ENCODE measurements at places on chromosomes 1 and 21.

GRCh38 chr1:59688976-59689375 is 125.8 kb upstream of the HOOK1 start:
- no peak for DNase-seq

DNA sequence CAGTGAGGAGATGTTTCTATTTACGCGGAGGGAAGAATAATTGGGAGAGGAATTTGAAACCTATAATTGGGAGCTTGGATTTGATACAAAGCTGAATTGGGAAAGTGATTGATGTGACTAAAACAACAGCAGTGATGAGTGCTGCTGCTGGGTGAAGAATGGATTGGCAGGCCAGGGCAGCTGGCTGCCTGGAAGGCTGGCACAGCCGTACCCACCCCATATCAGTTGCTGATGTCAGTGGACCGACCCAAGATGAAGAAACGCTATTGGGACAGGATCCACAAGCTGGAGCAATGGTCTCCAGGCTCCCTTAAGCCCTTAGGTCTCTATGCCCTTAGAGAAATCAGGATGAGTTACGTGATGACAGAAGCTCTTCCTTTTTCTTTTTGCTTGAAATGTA is 47.4 kb downstream of the GRIK1 start:
- DNase-seq: no peak

GRCh38 chr1:232263452-232263851 is 366.5 kb downstream of the SIPA1L2 start:
- DNase-seq: no peak

DNA sequence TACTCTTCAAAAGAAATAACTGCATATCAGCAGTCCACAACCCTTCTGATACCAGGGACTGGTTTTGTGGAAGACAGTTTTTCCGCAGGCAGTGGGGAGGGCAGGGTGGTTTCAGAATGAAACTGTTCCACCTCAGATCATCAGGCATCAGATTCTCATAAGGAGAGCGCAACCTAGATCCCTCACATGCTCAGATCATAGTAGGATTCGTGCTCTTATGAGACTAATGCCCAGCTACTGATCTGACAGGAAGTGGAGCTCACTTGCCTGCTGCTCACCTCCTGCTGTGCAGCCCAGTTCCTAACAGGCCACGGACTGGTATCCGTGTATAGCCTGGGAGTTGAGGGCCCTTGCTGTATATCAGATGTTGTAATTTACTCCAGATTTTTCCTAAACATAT is 11.5 kb downstream of the RO60 start:
- no peak for DNase-seq

GRCh38 chr1:166947398-166948043 is 27.8 kb downstream of the ILDR2 start:
- DNase-seq: peak; percentile 87

GRCh38 chr1:56227401-56227800 is 352.0 kb downstream of the PLPP3 start:
- no peak for DNase-seq

GRCh38 chr1:70008660-70009059 is 196.7 kb downstream of the LRRC40 start:
- DNase-seq: no peak

GRCh38 chr1:24149866-24150233 is 6.9 kb upstream of the IL22RA1 start:
- DNase-seq: peak; percentile 84

DNA sequence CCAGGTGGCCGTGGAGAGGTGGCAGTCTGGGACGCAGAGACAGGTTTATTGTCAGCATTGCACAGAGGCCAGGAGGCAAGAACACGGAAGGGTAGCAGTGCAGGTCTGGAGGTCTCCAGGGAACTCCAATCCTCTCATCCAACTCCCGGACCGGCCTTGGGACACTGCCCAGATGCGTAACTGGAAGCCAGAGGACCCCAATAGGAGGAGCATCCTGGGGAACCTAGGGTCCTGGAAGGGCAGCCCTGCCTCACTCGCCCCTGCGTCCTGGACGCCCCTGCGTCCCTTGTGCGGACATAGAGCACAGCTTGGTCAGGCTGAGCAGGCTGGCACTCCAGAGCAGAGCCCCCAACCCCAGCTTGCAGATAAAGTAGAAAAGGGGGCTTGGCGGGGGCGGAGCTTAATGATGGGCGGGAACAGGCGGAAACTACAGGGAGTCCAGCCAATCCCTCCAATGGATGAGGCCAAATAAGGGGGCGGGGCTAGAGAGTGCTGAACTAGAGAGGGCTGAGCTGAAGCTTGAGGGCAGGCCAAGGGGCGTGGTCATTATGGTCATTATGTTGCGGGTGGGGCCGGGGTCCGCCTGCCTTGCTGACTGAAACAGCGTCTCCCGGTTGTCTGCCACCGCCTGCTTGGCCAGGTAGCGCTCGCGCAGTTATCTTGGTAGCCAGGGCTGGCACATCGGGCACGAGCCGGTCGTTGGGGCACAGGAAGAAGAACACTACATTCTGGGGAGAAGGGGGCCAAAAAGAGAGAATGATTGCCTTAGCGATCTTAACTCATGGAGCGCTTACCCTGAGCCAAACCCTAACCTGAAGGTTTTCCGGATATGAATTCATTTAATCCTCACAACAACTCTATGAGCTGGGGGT is 3.7 kb upstream of the ARHGEF19 start:
- peak; percentile 67 for DNase-seq

DNA sequence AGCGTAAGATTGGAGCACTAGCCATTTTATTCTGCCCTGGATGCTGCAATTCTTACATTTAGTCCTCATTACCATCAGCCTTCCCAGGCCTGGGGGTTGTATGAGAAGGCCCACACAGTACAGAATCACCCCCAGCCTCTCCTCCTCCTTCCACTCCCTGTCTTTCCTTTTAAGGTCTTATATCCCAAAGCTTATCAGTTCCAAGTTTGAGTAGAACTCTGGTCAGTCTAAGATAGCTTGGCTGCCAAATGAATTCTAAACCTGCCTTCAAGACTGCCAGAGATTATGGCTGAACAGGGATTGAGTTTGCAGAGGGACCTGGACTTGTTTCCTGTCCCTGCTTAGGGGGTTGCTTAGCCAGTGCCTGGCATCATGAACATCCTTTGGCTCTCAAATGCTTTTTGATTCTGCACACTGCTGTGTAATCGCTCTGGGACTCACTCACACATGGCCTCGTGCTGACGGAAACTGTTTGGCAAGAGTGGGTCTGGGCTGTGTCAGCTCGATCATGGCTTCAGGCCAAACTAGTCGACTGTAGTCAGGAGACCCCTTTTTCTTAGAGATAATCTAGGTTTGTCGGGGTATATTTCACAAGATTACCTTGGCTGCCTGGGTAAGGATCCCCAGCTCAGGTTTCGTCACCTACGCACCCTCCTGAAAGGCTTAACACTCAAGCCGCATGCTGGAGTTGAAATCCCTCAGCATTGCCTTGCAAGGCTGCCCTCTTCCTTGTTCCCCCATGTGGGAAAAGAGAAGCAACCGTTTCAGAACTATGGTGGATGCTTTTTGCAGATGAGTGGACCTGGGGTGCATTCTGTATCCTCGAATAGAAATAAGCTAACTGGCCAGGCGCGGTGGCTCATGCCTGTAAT is 252.6 kb downstream of the NFIA start:
- no peak for DNase-seq

DNA sequence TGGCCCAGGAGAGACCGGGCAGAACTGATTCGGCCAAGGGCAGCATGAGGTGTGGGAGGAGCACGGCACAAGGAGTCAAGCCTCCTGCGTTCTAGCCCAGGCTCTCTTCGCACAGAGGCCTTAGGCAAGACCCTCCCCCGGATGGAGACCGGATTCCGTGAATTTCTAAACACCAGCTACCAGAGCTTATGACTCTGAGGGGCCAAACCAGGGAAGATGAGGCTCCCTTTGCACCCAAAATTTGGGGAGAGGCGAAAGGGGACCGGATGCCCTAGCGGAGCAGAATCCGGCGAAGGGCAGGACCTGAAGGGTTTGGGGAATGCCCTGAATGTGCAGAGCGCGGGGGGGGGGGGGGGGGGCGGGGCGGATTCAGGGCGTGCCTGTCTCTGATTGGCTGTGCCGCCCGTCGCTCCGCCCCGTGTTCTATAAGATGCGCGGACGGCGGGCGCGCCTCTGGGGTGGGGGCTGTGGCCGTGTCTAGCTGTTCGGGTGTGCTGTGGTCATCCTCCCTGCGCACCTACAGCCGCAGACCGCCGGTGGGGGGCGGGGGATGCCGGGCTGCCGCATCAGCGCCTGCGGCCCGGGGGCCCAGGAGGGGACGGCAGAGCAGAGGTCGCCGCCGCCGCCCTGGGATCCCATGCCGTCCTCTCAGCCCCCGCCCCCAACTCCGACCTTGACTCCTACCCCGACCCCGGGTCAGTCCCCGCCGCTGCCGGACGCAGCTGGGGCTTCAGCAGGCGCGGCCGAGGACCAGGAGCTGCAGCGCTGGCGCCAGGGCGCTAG is at the start of gene TRNP1:
Gene TRNP1, plus strand, starts transcription at position 456 of the 783 bp plus-strand sequence. Its CDS starts 95 bp downstream, at position 551.
- DNase-seq: peak; percentile 77

DNA sequence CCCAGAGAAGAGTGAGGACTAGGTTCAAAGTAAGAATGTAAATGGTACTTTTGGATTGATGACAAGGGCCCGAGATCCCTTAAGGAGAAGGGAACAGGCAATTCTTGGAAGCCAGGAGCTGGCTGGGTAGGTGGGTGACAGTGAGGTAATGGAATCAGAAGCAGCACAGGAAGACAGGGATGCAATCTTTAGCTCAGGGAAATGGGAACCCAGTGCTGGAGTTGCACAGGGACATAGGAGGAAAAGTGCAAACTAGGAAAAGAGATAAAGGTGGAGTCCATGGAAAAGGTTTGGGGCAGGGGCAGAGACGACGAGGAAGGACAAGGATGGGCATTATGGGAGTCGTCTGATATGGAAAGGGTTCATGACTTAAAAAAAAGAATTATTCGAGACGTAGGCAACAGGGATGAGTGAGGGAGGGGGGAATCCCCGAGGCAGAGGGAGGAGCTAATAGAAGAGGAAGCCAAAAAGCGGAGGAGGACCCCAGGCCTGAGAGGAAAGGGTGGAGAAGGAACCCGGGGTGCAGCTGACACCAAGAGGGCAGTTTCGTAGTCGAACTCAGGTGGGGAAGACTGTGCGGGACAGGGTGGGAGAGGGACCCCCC is 495 bp downstream of the PI4KB start:
- peak; percentile 54 for DNase-seq

- DNase-seq: peak; percentile 55
Observed at GRCh38 chr1:160206036-160206389, 829 bp downstream of the PEA15 start.

DNA sequence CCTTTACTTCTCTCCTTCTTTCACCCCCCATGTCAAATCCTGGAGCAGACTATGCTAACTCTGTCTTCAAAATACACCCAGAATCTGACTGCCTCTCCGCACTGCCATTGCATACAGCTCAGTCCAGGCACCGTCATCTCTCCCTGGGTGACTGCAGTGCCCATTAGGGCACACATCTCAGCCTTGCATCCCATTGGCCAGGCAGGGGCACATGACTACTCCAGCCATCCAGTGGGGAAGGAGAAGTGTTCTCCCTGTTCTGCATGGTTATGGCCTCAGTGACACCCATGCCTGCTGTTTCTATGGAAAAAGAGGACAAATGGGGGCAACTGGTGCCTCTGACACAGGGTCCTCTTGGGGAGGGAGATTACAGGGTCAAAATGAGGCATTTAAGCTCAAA is 270.5 kb downstream of the MATN1 start:
- no peak for DNase-seq

DNA sequence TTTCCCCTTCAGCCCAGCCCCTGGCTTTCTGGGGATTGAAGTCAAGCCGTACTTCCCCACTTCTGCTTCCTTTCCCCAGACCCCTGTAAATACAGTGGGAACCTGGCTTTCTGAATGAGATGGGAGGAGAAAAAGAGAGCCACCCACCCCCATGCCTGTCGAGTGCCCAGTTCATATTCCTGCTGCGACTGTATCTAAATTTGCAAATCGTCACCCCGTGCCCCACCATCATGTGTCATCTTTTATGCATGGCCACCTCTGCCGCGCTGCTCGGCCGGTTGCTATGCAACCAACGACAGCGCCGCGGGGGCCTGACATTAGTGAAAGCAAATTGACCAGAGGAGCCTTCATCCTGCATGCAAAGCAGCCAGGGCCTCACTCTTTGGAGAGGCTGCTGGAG is 143.0 kb downstream of the ELAVL4 start:
- DNase-seq: no peak

DNA sequence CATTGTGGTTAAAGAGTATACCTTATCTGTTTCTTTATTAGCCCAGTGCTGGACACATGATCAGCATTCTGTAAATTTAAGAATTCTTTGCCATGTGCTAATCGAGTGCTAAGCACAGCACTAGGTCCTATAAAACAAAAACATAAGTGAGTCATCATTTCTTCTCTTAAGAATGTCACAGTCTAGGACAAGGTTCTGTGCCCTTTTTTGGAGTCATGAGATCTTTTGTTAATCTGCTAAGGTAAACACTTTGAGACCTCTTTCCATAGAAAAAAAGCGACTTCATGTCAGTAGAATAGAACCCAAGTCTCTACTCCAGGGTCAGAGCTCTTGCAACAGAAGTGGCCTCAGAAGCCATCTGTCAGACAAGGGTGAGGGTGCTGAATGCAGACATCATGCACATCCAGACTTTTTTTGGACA is 70.0 kb upstream of the NFIA start:
- no peak for DNase-seq

DNA sequence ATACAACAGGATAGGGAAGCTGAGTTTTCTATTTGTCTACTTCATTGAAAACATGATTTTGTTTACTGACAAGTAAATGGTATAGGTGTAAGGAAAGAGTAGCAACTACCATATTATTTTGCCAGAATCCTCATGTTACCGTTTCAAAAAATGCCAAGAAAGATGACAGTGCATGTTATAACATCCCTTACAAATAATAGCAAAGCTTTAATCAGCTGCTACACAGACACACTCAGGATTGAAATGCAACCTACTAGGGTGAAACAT is 331.5 kb downstream of the CHRM3 start:
- no peak for DNase-seq

- no peak for DNase-seq
Observed at GRCh38 chr1:6352138-6352563, 41.4 kb downstream of the ACOT7 start.

GRCh38 chr21:22961258-22961657 is 1963.0 kb downstream of the NCAM2 start:
- DNase-seq: no peak

- DNase-seq: no peak
Observed at GRCh38 chr1:248853663-248854375, 5.1 kb downstream of the ZNF692 start.

DNA sequence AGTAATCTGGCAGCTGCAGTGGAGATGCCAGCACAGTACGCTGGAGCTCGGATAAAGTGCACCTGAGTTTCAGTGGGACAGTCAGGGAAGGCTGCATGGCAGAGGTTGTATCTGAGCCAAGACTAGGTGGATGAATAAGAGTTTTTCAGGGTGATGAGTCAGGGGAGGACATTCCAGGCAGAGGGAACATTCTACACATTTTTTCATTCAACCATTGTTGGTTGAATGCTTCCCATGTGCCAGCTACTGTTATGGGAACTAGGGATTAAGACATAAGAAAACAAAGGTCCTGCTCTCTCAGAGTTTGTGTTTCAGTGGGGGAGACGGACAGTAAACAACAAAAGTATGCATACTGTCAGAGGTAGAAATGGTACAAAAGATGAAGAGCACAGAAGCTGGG is 5.2 kb downstream of the LEPR start:
- DNase-seq: no peak

Data from head of caudate nucleus (tissue), 42 donors.